Cardiac septum (tissue), 1 donor: ENCODE measurements at places on chromosomes 7 and 10. TPM values are rescaled to one million over a fixed set of nuclear protein-coding genes. Genes with fewer than 3 reads are reported as not detected.

Gene TRAPPC14
- 11.4 TPM for total RNA-seq

Gene PDZD7
- 0.40 TPM for total RNA-seq

Gene KIF11
- 0.59 TPM for total RNA-seq

GRCh38 chr10:93173967-93174845 lies 100.5 kb downstream of the CYP26A1 start:
- DNase-seq = no peak

- no peak for DNase-seq
Measured at GRCh38 chr7:106180721-106181120, 68.6 kb upstream of the SYPL1 start.

GRCh38 chr7:157693521-157694375 lies 356.9 kb downstream of the DNAJB6 start:
- DNase-seq = peak; percentile 44

- DNase-seq = no peak
Measured at GRCh38 chr10:16030562-16030961, 170.3 kb upstream of the MINDY3 start.

GRCh38 chr7:66630531-66630930 lies 1.9 kb downstream of the KCTD7 start:
- no peak for DNase-seq

DNA sequence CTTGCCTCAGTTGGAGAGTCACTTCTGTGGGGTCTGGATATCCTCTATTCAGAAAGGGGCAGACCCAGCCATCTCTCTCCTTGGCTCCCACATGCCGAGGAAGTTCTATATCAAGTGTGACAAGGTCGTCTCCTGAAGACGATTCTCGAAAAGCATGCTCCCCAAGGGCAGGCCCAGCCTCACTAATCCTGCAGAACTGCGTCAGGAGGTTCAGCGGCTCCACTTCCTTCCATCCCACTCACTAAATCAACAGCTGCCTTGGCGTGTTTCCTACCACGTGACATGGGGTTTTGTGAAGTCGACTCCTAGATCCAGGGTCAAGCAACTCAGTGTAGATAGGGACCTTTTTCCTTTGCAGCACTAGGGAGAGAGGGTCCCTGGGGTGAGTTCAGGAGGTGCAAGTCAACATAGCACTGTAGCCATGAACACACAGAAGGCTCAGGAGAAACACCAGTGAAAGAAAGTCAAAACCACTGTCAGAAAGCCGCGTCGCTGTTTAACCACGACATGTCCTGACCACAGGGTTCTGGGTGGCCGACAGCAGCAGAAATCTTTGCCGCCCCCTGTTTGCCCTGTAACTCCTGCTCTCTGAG lies 156.4 kb downstream of the PRPF18 start:
- DNase-seq = peak; percentile 72
